ENCODE measurements at places on chromosomes 2 and 18.

- DNase-seq = no peak
Observed at GRCh38 chr18:49716035-49716434, 97.3 kb downstream of the ACAA2 start.

GRCh38 chr2:157304811-157305722 lies 20.6 kb downstream of the ERMN start:
- no peak for DNase-seq

DNA sequence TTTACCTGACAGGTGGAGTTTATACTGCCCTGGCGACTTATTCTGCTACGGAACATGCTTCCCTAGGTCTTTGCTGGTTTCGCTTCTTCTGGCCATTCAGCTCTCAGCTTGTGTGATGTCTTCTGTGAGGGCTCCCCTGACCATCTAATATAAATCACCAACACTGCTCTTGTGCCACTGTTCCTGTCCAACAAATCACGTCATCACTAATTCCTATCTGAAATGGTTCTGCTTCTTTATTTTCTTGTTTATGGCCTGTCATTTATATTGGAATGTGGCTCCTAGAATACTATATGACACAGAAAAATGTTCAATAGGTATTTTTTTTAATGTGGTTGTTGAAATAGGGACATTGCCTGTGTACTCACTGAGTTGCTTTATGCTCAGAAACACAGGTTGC lies 171.5 kb downstream of the CD8B2 start:
- DNase-seq = no peak

DNA sequence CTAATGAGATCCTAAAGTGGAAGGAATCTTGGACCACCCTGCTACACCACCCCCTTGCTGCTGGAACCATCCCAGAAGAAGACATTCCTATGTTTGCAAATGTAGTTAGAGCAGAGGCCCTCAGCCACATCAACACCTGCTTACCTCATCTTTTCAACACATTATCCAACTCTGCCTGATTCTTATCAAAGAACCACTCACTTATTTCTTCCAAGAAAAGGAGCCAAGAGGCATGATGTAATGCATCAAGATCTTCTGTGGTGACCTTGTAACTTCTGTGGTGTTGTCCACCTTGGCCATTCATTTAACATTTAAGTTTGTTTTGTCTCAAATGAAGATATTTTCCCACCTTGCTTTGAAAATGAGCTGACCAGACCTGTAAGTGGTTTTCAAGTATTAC lies 338.1 kb downstream of the CTNNA2 start:
- no peak for DNase-seq

- no peak for DNase-seq
Observed at GRCh38 chr2:96197546-96198255, 10.9 kb downstream of the STARD7 start.

DNA sequence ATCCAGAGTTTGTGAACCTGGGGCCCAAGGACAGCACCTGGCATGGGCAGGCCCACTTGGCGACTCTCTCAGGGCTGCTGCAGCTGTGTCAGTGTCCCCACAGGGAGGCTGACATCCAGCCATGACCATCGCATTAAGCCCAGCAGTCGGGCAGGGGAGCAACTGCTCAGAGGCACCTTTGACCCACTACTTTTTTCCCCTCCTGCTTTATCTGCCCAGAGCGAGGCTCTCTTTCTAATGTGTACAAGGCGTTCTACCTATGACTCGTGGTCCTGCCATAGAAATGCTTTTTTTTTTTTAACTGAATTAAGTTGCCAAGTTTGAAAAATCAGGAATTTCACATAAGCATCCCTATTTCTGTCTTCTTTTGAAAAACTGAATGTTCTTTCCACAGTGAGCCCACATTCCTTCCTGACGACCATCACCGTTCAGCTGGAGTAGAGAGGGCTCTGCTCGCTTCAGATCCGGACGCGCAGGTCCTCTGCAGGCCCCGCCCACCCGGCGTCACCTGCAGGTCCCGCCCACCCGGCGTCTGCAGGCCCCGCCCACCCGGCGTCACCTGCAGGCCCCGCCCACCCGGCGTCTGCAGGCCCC lies 403 bp upstream of the CLUL1 start:
- no peak for DNase-seq

GRCh38 chr2:202141329-202141947 lies 68.4 kb downstream of the KIAA2012 start:
- no peak for DNase-seq

DNA sequence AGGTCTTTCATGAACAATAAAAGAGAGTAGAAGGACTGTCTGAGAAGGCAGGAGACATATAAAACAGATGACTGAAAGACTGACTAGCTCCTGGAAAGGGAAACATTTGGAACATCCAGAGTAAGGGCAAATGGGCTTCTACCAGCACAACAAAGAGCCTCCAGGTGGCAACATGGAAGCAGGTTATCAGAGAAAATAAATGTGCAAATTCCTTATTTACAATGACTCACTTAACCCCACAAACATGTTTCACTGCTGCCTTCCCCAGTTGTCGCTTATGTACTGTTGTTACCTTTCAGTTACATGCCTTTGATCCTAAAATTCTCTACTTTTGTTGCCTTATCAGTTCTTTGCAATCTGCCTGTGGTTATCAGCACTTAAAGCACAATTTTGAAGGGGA lies 117.0 kb downstream of the HIBCH start:
- no peak for DNase-seq

DNA sequence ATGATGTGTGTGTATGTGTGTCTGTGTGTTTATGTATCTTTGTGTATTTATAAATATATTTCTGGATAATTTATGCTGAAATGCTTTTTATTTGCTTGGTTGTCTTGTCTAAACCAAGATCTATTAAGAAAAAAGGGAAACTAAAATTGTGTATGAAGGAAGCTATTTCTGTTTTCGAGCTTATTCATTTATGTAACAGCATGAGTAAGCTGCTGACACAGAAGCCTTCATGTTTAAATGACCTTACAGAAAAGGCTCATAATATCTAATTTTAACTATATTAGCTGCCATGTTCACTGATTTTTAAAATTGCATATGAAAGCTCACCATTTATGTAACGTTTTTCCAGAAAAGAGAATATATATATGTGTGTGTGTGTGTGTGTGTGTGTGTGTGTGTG lies 392.8 kb downstream of the PTH2R start:
- DNase-seq = no peak
